T follicular helper cell (primary cell): ENCODE measurements at places on chromosomes 2 and 18.

- DNase-seq, result no peak
These were observed 217.0 kb upstream of the DTNA start for GRCh38 chr18:34493099-34493544.

DNA sequence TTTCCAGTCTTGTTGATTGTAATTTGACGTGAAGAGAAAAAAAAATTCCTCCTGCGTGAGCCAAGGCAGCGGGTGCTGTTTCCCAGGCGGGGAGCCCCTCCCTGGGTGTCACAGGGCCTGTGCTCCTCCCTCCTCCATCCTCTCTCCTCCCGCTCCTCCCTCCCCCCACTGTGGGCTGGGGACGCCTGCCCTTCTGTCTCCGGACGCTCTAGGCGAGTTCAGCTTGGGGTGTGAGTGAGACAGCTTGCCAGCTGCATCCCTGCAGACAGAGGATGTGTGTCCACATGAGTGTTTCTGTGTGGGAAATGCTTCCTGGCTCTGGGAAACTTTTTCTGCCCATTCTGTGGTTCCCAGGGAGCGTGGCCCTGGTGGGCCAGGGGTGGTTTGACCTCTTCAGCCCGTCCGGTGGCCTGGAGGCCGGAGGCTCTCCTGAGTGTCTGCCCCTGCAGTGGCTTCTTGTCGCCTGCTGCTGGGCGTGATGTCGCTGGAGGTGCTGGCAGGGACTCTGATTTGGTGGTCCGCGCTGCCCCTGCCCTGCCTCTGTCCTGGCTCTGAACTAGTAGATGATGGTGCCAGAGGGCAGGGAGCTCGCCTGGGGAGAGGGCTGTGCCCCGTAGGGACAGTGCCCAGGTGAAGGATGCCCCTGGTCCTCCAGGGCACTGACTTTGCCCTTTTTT, 96.4 kb downstream of the USP40 start:
- DNase-seq, result no peak

- DNase-seq, result peak; percentile 70
These were observed 526 bp downstream of the PRKRA start for GRCh38 chr2:178450524-178450773.

- DNase-seq, result no peak
These were observed 124.3 kb downstream of the TMEM17 start for GRCh38 chr2:62381656-62382055.

DNA sequence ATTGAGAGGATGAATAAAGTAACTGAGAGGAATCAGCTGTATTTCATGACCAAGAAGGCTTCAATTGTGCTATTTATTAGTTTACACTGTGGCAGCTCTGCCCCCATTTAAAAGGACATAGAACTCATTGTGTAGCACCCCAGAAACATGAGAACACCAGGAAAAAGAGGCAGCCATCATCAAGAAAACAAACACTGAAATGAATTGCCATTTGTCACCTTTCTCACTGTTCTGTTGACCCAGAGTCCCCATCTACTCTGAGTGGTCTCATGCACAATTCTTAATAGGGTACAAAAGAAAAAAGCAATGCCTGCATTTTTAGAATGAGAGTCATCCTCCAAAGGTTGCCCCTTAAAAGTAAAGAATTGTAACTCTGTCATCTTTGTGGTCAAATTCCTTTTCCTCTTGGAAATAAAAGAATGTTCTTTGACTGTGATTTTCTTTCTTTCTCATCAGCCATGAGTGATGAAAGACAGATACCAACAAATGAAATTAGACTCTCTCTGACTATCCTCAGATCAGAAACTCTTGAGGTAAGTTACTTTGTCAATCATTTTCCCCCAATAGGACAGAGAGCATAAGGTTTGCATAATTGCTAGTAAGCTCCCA, 1941.9 kb upstream of the PIK3C3 start:
- no peak for DNase-seq

DNA sequence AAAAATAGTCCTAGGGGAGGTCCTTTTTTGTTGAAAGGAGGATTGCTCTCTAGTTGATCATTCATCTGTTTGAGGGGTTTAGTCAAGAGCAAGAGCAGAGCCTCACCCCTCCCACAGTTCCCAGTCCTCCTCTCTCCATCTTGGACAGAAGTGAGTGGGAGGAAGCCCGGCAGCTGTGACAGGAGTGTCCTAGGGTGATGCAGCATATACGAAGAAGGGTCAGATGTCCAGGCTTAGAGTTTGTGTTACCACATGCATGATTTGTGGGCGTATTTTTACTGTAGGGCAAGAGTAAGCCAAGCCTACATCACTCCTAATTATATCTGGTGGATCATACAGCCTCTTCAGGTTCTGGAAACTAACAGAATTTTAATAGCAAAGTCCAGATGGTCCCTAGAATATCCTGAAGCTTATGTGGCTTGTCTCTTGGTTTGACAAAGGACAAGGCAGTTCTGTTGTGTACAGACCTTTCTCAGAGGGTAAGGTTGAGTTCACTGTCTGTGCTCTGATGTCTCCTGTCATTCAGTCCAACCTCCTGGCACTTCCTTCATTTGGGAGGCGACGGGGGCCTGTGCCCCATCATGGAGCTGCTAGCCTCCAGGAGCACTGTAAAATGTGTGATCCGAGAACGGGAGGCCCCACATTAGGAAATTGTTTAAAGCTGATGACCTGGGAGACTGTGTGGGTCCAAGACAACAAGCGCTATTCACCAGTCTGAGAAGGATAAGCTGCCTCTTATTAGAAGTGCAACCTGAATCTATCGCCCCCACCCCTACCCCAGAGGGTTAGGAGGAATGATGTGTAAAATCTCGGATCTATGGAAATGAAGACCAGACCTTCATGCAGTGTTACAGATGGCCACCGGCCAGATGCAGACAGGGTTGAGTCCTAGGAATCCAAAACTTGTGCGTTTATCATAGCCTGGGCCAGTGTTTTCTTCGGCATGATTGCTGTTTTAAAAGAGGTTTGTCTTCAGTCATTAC, 6.9 kb downstream of the CEP68 start:
- no peak for DNase-seq

GRCh38 chr2:44772131-44772530, 169.4 kb upstream of the SIX3 start:
- no peak for DNase-seq

- DNase-seq, result no peak
These were observed 2.1 kb downstream of the SERPINB2 start for GRCh38 chr18:63889626-63890025.

DNA sequence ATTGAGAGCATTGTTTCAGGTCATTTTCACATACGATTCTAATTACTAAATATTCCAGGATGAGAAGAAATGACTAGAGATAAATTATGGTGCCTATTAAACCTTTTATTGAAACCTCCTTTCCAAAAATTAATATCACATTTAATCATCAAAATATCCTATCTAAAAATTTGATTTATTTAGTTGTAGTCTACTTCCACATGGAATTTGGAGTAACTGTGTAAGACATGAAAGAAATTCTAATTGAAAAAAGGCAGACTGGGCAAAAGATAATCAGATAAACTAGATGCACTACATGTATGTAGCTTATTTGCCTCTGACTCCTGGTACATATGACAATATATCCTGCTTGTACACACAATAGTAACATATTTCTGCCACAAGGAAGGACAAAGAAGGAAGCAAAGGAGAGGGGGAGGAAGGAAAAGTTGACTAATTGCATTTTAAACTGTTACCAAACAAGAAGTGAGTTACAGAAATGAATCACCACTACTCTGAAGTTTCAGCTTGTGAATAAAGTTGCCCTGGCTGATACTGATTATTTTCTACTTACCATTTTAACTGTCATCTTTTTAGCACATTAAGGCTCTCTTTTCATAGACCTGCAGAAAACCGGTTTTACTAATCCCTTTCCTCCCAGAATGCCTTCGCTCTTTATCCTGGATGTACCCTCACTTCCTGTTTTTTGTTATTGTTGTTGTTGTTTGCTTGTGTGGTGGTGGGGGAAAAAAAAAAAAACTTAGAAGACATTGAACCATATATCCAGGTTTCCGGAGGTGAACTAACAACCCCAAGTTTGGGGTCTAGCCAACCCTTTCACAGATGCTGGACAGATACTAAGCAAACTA, 28.4 kb downstream of the NRXN1 start:
- no peak for DNase-seq

DNA sequence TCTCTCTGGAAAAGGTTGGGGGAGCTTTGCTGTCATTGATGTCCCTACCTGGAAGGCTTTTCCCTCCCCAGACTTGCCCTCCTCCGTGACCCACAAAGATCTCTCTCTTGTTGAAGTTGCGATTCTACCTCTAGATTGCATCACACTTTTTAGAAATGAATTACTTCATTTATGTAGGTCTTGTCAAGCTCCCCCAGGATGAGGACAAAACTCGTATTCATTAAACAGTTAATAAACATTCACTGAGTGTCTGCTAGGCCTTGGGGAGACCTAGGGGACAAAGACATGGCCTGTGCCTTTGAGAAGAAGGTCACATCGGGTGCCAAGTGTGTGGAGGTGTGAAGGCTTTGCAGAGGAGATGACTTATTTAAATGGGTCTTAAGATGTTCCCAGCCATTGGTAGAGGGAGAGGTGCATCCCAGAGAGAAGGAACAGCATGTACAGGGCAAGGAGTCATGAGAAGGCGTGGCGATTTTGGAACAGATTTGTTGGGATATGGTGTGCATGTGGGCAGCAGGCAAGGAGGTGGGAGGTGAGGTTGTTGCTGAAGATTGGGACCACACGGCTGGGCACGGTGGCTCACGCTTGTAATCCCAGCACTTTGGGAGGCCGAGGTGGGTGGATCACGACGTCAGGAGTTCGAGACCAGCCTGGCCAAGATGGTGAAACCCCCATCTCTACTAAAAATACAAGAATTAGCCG, 9.8 kb upstream of the YWHAQ start:
- DNase-seq, result no peak
